GDM1 (cell line): ENCODE measurements at places on chromosomes 16 and 17.

- DNase-seq: no peak
Measured at GRCh38 chr16:12891836-12892235, 9.6 kb upstream of the SHISA9 start.

DNA sequence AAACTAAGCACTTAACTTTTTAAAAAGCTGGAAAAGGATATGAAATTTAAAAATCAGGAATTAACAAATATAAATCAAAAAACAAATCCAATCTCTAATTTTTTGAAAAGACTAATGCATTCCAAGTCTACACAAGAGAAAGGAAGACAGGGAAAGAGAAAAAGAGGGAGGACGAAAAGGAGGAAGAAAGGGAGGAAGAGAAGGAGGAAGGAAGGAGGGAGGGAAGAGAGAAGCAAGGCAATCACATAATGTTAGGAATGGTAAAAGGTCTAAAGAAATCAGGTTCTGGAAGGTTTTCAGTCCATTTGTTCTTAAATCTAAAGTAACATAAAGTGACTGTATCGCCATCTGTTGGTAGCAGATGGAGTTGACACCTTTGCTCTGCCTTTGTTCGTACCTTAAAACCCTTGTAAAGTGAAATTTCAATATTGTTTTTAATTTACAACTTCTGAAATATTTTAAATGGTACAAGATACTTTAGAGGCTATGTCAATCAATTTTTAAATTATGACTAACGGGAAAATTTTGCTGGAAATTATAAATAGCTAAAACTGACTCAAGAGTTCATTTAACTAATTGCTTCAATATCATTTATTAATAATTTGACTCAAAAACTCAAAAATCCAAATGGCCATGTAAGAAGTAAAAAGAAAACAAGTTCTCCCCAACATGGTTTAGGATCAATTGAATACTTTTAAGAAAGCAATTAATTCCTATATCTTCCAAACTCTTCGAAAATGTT lies 20.4 kb upstream of the CDYL2 start:
- DNase-seq: no peak

- no peak for DNase-seq
Measured at GRCh38 chr16:83455716-83456115, 352.1 kb upstream of the HSBP1 start.

GRCh38 chr17:7858522-7858810 lies 663 bp downstream of the CYB5D1 start:
- no peak for DNase-seq

DNA sequence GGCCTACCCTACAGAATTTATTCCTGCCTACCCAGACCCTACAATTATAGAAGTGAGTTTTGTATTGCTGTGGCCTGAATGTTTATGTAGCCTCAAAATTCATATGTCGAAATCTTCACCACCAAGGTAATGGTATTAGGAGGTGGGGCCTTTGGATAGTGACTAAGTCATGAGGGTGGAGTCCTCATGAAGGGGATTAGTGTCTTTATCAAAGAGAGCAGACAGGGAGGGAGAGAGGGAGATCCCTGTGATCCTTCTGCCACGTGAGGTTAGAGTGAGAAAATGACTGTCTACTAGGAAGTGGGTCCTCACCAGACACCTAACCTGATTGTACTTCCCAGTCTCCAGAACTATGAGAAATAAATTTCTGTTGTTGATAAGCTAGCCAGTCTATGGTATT lies 981 bp upstream of the DUXB start:
- no peak for DNase-seq
